ENCODE measurements at places on chromosomes 4 and X.

DNA sequence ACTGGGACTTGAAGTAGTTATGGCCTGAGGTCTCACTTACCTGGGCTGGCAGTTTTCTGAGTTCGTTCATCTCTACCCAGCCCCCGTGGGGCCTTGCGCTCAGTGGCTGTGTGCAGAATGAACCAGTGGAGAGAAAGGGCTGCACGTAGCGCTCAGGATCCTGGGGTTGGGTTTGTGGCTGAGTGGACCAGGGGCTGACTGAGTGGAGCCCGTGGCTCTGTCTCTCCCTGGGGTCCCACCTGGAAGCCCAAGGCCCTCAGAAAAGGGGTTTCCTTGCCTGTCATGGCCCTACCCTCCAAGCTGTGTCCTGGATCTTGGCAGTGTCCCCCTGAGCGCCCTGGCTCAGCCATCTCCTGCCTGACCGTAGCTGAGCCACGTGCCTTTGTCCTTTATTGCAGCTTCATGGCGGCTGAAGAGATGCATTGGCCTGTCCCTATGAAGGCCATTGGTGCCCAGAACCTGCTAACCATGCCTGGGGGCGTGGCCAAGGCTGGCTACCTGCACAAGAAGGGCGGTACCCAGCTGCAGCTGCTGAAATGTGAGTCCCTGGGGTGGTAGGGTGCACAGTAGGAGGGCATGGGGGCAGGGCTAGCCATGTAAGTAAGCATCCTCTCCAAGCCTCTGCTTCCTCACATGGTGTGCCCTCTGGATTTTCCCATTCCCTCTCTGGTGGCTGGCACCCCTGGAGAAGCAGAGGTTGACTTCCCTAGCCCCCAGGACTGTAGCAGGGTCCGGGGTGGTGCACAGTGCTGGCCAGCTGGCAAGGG, 23.2 kb upstream of the ADD1 start:
- no peak for DNase-seq

DNA sequence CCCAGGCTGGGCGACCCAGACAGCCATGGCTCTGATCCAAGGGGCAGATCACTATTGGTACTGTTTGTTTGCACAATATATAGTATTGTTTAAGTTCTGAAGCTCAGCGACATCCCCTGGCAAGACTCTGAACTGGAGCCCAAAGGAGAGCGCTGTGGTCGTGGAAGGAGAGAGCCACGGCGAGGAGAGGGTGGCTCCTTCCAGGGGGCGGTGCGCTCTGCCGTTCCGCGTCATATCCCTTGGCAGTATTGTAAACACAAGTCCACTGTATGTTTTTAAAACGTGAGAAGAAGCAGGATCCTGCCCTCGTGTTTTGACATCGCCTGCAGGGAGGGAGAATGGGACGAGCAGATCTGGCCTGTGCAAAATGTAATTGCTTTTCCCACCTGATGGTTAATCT, 185.5 kb downstream of the RAB28 start:
- no peak for DNase-seq

DNA sequence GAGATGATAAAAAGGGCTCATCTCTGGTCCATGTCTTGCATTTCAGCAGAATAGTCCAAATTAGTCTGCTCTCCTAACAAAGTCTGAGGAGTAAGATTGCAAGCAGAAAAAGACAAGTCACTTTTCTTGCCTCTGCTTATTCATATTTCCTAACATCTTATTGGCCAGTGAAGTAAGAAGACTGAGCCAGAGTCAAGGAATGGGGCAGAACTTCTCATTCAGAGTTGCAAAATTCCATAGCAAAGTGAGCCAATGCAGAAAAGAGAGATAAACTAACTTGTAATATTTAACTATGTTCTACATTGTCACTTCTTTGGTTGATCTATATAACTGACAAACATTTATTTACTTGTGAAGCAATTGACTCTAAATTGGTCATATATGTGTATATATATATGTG, 2304.0 kb downstream of the ARAP2 start:
- no peak for DNase-seq

DNA sequence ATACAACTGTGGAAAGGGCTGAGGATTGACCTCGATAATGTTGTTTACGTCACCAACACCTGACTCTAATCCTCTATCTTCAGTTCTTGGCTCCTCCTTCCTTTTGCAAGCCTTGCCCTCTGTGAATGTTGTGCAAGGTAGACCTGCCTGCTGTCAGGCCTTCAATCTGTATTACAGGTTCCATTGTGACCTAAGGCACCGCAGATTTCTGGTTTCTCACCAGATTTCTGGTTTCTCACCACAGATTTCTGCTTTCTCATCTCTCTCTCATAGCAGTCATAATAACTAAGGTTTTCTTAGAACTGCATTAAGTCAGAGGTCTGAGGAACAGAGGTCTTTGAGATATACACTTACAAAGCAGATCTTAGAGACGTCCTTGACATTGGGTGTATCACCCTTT, 51.5 kb upstream of the ETNPPL start:
- DNase-seq, result no peak

GRCh38 chrX:146907391-146908240, 93.1 kb upstream of the CXorf51A start:
- no peak for DNase-seq

- DNase-seq, result no peak
Measured at GRCh38 chr4:181046809-181047208, 1196.4 kb upstream of the TENM3 start.

- no peak for DNase-seq
Measured at GRCh38 chrX:70240751-70241150, 6.3 kb downstream of the AWAT1 start.

- no peak for DNase-seq
Measured at GRCh38 chr4:147108409-147108808, 162.7 kb upstream of the TTC29 start.

GRCh38 chr4:148210661-148211060, 231.6 kb downstream of the NR3C2 start:
- no peak for DNase-seq

GRCh38 chr4:146654687-146655520, 16.2 kb downstream of the POU4F2 start:
- no peak for DNase-seq

DNA sequence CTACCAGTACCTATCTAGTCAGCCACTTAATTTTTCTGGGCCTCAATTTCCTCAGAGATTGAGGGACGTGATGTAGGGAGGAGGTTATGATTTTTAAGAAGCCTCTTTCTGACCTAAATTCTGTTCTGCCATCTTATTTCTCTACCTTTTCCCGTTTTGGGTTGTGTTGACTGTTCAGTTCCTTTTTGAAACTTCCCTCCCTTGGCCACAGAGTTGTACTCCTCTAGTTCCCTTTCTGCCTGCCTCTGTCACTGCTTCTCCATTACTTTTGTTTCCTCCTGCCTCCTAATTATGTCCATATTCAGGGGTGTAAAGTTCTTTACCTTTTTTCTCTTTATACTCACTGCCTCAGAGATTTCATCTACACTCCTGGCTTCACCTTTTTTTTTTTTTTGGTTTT, 25.4 kb downstream of the CLCN5 start:
- no peak for DNase-seq

DNA sequence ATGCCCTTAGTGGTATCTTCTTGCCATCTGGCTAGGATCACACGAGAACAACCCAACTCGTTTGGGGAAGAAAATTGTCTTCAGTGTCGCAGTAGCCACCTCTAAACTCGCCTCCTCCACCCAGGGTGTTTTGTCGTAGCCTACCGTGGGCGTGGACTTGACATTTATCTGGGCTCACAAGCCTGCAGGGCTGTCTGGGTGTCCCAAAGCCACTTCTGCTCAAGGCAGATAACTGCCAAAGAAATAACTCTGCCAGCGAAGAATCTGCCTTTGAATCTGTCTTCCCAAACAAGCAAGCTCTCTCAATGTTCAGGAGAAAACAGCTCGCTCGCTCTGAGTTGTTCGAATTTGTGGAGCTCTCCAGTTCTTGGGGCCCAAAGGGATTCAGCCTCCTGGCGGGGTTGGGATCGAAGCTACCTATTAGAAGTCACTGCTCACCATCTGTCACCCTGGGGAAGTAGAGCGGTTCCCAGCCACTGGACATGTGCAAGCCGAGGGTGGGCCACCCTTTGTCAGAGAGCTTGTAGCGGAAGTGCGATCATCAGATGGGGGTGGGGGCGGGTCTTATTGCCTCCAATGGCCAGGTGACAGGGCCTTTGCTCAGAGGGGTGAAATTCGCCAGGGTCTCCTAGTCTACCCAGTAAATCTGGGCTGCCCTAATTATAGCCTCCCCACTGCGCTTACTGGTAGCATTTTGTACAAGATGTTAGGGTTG, 14.8 kb downstream of the BLOC1S4 start:
- no peak for DNase-seq

DNA sequence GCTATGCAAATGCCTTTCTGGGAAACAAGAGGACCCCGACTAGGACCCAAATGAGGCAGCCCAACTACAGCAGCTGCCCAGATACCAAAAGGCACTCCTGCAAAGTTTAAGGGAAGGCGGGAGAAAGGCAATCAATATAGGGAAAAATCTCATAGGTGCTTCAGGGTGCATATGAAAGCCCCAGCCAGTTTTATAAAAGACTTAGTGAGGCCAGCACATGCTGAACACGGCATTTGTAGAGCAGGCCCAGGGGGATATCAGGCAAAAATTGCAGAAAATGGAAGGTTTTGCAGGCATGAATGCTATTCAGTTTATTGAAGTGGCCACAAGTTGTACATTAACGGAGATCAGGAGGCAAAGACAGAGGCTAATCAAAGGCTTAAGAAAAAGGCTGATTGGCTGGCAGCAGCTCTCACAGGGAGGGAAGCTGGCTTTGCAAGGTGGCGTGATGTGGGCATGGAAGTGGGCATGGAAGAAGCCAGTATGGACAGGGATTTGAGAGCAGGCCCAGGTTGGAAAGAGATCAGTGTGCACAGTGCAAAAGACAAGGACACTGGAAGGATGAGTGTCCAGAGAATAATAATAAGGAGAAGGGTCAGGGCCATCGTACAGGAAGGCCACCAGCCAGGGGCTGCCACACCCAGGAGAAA, 37.7 kb upstream of the UGT2B7 start:
- DNase-seq, result no peak

DNA sequence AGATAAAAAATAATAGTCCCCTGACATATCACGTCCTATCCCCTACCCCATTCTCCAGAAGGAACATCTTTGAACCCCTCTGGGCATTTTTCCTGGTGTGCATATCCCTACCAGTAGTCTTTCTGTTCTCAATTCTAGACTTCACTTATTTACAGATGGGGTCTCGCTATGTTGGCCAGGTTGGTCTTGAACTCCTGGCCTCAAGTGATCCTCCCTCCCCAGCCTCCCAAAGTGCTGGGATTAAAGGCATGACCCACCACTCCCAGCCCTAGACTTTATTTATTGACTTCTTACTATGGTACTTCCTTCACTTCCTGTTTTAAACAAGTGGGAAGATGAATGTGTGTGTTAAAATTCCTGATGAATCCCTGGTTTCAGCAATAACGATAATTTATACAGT, 612 bp upstream of the RRAGB start:
- no peak for DNase-seq

Measured in HuH-7.5 (cell line).